ENCODE measurements at places on chromosomes 4 and X.

DNA sequence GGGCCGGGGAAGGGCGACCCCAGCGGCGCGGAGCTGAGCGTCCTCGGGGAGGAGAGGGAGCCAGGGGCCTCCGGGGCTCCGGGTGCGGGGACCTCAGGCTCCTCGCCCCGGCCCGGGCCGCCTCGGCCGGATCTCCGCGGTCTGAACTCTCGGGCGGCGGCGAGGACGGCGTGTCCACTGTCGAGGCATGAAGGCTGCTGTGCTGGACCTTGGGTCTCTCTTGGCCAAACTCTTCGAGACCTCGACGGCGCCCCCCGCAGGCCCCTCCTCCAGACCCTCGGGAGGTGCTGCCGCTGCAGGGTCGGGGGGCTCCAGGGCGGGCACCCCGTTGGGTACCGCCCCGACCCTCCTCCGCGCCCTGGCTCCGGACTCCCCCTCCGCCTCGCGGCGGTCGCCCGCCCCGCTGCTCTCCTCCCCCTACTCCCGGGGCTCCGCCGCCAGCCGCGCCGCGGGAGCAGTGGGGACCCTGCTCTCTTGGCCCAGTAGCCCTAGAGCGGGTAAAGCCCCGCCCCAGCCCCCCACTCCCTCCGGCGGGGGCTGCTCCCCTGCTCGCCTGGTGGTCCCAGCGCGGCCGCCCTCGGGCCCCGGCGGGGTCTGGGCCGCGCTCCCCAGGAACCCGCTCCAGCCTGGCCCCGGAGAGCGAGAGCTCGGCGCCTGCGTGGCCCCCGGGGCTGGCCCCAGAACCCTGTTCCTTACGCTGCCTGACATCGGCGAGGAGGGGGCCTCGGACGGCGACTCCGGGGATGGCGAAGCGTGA is 564 bp downstream of the FAM149A start:
- no peak for DNase-seq

GRCh38 chr4:114229706-114230105 is 250.3 kb upstream of the ARSJ start:
- DNase-seq = no peak

- DNase-seq = no peak
Measured at GRCh38 chr4:89939994-89940393, 45.3 kb downstream of the MMRN1 start.

GRCh38 chr4:186657764-186658163 is 65.9 kb downstream of the FAT1 start:
- no peak for DNase-seq

- no peak for DNase-seq
Measured at GRCh38 chr4:147461161-147461560, 19.7 kb upstream of the EDNRA start.

- DNase-seq = no peak
Measured at GRCh38 chr4:25320773-25321172, 8.2 kb downstream of the ZCCHC4 start.

DNA sequence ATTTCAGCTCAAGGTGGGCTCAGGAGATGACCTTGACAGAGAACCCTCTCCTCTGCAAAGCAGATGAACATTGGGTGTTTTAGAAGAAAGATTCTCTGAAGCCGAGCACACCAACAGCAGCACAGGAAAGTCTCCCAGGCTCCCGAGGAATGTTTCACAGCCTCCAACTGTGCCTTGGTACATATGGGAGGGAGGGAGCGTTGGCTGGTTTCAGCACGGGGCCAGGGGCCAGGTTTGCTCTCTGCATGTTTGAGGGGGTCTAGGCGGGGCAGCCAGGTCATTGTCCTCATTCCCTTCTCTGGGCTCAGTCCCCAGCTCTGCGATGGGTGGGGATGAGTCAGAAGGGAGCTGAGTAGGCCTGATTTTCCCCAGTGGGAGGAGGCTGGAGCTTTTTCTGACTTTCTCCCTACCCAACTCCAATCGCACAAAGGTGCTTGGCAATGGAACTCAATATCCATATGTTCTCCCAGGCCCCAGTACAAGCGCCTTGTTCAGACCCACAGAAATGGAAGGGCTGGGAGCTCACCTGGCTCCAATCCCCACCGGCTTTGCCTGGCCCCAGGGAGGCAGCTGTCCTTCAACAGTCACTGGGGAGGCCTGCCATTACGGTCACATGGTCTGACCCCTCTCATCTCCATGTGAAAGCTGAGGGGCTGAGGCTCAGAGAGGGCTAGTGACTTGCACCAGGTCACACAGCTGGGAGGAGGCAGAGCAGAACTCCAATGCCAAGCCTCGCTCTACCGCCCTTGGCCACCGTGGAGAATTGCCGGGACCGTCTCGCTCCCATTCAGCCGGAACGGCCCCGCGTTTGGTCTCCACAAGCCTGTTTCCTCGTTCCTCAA is 108.4 kb upstream of the AFAP1 start:
- no peak for DNase-seq

DNA sequence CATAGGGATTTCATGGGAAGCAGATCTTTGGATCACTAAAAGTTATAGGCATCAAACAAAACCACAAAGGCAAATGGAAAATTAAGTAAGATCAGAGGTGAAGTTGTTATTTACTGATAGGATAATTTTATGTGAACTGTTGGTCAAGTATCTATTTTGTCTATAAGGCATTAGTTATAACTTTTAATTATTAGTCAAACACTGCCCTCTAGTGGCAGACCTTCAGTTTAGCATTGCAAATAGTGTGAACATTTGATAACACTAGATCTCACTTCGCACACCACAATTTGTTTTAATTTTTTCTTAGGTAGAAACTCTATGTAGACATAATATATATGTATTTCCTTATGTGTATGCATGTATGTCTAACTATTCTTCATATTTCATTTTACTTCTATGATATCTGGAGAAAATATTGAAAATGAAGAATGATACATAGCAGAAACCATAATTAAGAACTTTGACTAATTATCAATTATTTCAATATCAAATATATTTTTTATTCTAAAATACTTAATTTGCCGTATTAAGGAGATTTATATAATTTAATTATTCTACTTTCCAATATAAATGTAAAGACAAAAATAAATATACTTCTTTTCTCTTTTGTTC is 214.5 kb upstream of the TACR3 start:
- DNase-seq = no peak

- no peak for DNase-seq
Measured at GRCh38 chr4:7073526-7074390, 5.9 kb upstream of the GRPEL1 start.

GRCh38 chr4:175891851-175892250 is 79.8 kb upstream of the GPM6A start:
- DNase-seq = no peak

DNA sequence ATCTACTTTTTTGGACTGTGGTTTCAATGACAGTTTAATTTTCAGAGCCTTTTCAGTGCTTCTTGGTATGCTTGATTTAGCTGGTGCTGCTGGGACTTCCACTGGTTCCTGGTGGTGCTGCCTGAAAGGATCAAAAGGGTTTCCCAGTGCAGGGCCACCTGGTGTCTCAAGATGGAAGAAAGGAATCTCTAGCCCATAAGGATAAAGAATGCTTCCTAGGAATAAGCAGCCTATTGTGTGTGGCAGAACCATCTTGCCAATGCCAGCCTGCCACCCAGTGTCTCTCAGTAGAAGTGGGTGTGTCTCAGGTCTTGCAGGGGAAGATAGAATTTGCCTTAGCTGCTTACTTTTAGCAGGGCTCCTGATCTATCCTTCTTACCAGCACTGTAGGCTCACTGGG is 15.0 kb upstream of the RAI2 start:
- no peak for DNase-seq

- no peak for DNase-seq
Measured at GRCh38 chr4:117334451-117335188, 249.2 kb upstream of the TRAM1L1 start.

GRCh38 chr4:84952776-84953175 is 13.7 kb downstream of the WDFY3 start:
- DNase-seq = no peak

GRCh38 chr4:3411676-3412075 is 30.1 kb upstream of the HGFAC start:
- no peak for DNase-seq

DNA sequence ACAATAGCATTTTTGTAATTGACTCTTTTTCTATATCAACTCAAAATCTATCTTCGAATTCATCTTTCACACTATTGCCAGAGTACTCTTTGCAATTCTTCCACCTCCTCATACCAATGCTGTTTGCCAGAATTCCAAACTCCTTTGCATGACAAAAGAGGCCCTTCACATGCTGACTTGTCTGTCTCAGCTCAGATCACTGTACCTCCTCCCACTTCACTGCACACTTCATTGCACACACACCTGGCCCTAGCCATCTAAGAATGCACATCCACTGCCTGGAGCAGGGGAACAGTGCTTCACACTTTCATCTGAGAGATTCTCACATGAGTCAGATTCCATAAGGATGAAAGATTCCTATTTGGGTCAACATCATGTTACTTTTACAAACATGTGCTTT is 56.5 kb downstream of the PRDM5 start:
- no peak for DNase-seq

- no peak for DNase-seq
Measured at GRCh38 chr4:136088211-136088867, 1444.0 kb downstream of the PCDH18 start.

- DNase-seq = no peak
Measured at GRCh38 chrX:146831994-146832393, 17.4 kb upstream of the CXorf51A start.

DNA sequence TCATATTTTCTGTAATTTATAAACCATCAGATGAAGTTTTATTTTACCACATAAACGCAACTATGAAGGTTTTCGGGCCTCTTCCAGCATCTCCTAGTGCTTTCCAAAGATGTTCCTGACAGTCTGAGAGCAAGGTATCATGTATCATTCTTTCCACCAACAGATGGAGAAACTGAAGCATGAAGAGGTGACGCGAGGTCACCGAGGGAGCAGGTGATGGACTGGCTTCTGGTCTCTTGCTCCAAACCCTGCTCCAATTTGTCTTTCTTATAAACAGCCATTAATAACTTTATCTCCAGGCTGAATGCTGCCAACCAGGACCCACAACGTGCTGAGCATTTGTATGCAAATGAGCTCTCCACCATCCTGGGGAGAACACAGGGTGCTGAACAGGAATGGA is 86.3 kb upstream of the MAML3 start:
- no peak for DNase-seq

DNA sequence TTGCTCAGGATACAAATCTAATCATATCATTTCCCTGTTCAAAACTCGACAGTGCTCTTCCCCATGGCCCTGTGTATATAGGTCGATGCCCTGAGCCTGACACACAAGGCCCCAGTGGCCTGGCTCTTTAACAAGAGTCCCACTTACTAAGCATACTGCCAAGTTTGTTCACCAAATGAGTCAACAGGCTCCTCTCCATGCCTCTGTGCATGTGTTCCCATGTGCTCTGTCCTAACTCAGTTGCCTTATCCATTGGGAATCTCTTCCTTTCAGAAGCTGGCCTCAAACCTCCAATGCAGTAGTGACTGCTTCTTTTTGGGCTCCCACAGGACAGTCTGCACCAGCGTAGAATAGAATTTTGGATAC is 18.9 kb upstream of the CXCR3 start:
- DNase-seq = no peak

GRCh38 chr4:18636001-18636585 is 614.5 kb upstream of the LCORL start:
- no peak for DNase-seq

GRCh38 chr4:77501240-77501639 is 104.4 kb upstream of the CXCL13 start:
- DNase-seq = no peak

DNA sequence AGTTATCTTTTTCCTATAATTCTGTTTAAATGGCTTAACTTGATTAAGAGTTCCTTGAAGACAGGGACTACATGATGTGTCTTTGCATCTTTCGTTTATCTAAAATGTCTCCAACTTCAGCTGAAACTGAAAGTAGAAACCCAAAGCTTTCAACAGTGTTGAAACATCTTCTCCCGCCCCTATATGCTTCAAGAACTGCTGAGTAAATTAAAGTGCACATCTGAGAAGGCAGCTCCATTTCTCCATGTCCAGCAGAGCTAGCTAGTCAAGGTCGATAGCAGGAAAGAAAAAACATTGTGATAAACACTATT is 185.7 kb upstream of the TBL1X start:
- no peak for DNase-seq

DNA sequence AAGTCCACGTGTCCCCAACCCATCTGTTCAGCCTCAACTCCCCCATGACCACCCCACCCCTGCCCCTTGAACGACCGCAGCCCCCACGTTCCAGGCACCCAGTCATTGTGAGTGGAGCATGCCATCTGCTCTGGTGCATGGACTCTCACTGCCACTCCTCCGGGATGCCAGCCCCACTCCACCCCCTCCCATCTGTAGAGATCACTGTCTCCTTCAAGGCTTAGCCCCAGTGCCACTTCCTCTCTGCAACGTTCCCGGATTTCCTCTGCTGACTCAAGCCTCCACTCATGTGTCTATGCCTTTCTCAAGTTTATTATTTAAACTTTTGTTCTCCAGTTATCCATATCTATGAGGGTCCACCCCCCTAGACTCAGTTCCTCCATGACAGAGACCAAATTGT is 54.0 kb downstream of the MAML3 start:
- no peak for DNase-seq

DNA sequence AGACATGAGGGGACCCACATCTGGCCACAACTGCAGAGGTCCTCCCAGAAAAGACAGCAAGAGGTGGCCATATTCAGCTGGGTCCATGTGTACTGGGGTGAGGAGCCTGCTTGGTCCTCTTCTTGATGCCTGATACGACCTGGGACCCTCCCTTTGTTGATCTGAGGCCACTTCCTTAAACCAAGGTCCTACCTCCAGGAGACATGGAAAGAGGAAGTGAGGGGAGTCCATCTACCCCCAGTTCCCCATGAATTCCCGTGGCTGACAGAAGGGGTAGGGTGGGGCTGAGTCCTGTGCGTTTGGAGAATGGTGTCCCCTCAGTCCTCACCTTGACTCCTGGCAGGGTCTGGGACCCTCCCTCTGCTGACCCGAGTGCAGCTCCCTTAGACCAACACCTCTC is 2.1 kb downstream of the MAGEA10 start:
- DNase-seq = no peak

DNA sequence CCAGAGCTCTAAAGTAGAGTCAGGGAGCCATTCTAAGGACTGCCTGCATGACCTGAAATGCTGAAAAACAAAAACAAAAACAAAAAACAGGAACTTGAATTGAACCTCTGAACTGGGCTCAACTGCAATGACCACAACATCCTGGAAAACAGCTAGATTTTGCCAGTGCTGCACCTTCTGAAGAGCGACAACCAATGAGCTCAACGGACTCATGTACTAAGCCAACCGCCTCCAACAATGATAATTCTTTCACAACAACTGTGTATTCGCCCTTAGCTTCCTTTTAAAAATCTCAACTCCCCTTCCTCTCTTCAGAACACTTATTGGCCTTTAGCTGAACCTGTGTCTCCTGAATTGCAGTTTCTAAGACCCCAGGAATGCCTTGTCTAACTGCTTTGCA is 69.8 kb downstream of the HAUS3 start:
- no peak for DNase-seq

Measured in stimulated activated CD8-positive, alpha-beta memory T cell treated with anti-CD3 and anti-CD28 coated beads, Interleukin-4, amount 100 ng/mL, for 4 hours (primary cell).